ENCODE measurements at places on chromosomes 4 and X.
A peak's percentile ranks its signal among the peaks of the same experiment; 100 is the strongest.

DNA sequence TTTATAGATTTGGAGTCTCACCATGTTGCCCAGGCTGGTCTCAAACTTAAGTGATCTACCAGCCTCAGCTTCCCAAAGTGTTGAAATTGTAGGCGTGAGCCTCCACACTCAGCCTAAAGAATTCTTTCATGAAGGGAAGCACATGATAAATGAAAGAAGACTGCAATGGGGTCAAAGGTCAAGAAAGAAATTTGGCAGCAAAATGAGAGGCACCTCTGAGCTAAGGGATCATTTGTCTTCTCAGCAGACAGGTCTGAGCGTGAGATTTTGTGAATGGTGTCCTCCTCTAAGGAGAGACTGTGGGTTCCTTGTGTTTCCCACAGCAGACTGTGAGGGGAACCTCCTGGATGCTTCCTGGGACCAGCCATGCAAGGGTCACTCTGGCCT, 57.5 kb upstream of the EGFL6 start:
- no peak for DNase-seq

DNA sequence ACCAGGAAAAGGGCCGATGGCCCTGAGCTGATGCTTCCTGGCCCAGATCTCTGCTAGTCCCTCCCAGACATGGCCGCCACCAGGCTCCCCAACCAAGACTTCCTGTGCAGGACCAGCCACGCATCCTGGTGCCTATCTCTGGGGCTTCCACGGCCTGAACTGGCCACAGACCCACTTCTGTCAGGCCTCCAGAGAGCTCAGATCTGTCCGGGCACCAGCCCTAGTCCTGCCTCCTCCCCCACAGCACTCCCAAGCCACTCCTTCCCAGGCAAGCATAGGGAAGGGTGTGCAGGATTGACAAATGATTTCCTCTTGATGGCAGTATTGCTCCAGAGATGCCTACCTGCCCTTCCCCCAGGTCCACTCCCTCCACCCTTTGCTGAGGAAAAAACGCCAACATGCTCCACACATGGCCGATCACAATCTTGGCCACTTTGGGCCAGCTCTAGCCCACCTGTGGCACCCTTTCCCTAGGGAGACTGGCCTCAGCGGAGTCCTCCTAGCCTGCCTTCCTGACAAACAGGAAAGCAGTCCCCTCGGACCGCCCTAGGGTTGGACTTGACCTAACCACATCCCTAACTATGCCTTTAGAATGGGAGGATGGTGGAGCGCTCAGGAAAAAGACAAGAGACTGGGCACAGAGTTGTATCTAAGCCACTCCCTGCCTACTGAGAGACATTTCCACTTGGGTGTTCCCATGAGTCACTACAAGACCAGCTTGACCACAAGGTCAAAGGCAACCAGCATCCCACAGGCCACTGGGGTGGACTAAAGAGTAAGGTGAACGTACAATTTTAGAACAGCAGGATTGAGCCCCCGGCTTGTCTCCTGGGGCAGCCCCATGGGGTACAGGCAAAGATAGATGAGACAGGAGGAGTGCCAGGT, 277.5 kb upstream of the AGTR2 start:
- DNase-seq = no peak

GRCh38 chr4:52659722-52660261, 691 bp upstream of the USP46 start:
- peak; percentile 80 for DNase-seq

GRCh38 chr4:152554742-152555141, 18.9 kb upstream of the FBXW7 start:
- no peak for DNase-seq

DNA sequence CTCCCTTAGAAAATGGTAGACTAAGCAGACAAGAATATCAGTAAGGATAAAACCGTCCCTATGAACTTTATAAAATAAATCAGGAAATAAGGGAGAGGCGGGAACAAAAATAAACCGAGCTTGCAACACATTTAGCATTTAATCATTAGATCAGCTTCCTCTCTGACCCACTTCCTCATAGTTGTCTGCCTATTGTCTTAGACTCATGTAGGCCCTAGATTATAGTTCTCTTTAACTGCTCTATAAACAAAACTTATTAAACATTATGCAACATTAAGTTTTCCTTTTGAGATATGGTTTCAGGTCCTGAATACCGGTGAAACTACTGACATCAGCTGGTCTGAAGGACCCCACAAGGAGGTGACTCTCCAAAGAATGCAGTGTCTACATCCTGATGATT, 15.8 kb upstream of the SRD5A3 start:
- peak; percentile 97 for DNase-seq

DNA sequence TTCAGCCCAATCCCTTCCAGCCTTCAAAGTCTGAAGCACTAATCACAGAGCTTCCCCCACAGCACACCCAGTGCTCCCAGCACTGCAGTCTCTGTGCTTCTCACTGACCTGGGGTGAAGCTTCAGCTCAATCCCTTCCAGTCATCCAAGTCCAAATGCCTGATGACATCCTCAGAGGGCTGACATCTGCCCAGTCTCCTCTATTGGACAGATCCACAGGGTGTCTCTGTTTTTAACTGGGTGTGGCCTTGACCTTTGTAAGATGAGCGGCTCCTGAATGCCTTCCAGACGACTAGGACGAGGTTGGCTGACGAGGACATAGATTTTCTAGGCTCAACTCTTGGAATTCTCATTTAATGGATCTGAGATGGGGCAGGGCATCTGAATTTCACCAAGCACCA, 7.6 kb upstream of the SLC2A9 start:
- DNase-seq = no peak

- DNase-seq = no peak
Measured at GRCh38 chrX:126265116-126265515, 99.0 kb upstream of the DCAF12L2 start.

DNA sequence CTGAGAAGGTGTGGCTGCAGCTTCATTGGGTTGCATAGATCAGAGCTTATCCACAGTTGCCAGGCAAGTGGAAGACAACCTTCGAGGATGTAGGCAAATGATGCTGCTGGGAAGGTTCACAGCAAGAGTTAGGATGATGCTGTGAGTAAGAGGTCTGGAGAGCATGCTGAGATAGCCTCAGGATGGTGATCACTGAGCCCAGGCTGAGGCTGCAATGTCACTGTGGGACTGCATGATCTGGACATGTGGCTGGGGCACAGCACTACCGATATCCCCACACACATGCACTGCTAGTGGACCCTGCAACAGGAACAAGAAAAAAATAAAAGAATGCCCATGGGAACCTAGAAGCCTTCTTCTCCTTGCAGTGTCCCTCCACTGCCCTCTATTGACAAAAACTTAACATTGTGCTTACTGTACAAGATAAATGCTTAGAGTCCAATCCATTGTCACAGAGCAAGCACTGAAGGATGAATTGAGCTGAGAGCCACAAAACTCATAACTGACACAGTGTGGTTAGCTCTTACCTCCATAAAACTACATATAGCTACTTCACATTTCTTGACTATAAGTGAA, 105.6 kb downstream of the CNKSR2 start:
- DNase-seq = peak; percentile 35

GRCh38 chr4:99629962-99630554, 27.6 kb downstream of the C4orf54 start:
- no peak for DNase-seq

DNA sequence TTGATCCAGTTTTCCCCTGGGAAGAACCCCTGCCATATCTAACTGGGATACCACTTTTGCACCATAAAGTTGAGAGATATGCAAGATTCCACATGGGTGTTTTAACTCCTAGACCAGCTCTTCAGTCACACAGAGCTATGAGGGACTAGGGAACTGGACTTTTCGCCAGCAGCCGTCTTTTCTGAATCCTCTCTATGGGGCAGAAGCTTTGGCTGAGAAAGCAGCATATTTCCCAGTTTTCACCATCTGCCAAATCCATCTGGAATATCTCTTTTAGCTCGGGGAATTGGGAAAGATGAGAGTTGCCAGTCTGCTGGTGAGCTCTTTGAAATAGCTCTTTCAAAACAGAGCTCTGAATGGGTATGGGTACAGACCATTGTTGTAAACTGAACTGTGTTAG, 20.9 kb downstream of the APOOL start:
- no peak for DNase-seq

GRCh38 chr4:78951862-78952472, 12.7 kb upstream of the PAQR3 start:
- peak; percentile 69 for DNase-seq

DNA sequence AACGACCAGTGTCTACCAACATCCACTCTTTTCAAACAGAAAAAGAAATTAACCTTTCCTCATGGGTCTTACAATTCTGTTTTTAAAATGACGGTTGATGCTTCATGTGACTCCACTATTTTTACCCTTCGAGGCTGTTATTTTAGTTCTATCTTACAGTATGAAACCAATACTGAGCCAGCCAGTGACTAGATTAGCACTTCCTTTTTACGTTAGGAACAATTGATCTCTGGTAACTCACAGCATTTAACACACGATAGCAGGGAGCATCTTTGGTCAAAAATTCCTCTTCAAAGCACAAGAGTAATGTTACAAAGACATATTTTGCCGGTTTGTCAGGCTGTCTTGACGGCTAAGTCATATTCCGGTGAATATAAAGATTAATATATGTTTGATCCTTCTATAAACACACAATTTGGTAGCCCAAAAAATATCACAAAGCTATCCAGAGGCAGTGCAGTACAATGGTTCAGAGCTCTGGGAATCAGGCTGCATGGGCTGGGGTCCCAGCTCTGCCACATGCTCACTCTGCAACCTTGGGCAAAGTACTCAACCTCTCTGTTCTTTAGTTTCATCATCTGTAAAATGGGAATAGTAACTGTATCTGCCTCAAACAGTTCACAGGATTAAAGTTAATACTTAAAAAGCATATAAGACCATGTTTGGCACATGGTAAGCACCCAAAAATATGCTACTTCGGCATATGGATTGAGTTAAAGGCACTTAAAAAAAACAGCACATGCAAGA, 62.9 kb upstream of the TXK start:
- peak; percentile 22 for DNase-seq

- DNase-seq = peak; percentile 3
Measured at GRCh38 chrX:101759000-101759399, 99.3 kb upstream of the ARMCX2 start.

DNA sequence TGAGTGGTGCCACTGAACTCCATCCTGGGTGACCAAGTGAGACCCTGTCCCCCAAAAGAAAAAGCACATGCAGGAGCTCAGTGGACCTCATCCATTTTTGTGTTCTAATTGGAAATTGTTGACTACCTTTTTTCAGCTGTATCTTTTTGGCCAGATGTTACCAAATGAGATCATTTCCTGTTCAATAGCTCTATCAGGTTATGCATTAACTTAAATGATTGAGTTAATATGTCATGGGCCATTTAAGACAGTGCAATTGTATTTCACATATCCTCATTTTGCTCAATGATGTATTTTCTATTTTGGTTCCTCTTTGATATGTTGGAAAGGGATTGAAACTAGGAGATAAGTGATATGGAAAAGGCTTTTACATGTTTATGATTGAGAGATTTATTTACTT, 26.2 kb upstream of the RHOH start:
- DNase-seq = no peak

DNA sequence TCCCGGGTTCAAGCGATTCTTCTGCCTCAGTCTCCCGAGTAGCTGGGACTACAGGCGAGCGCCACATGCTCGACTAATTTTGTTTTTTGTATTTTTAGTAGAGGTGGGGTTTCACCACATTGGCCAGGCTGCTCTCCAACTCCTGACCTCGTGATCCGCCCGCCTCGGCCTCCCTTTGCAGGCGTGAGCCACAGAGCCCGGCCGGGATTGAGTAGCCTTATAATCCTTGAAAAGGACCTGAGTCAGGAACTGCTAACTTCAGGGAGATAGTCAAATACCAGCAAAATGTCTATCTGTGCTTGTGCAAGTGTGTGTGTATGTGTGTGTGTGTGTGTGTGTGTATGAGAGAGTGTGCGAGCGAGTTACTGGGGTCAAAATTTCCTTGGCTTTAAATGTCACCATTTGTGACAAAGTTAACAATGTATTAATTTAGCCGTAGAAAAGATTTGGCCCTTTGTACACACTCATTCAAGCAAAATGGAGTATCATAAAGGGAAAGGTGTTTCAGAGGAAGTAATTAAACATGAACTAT, 1.8 kb upstream of the KDM6A start:
- DNase-seq = peak; percentile 8

GRCh38 chr4:101019941-101020401, 327.4 kb downstream of the PPP3CA start:
- DNase-seq = no peak

GRCh38 chr4:40990899-40991265, 223.5 kb downstream of the APBB2 start:
- no peak for DNase-seq

DNA sequence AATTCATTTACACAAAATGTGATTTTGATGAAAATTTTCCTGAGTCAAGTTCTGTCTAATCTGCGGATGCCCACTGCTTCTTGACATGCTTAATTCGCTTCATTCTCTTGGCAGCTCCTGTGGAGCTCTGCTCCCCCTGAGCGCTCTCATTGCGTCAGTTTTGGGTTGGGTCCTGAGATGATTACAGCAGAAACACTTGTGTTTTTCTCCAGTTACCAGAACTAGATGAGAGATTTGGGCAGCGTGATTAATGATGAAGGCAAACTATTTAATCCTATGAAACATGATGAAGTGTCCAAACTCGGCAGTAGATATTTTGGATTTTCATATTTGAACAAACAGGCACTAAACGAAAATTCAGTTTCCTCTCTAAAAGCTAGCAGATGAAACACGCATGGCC, 4.2 kb upstream of the CXCL1 start:
- no peak for DNase-seq

DNA sequence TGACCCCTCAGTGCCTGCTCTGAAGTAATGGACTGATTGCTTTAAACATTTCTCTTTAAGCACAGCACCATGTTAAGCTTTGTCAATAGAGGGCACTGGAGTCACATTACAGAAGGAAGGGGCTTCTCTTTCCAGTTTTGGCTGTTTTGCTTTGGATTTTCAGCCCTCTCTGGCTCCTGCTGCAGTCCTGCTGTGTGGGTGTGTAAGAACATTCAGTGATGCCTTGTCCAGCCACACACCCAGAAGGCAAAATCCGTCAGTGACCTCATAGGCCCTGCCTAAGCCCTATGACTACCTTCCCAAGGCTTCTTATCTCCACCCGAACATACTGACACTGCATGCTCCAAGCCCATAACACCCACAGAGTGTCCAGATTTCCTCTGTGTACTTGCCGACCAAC, 215.3 kb upstream of the CTSO start:
- peak; percentile 73 for DNase-seq

DNA sequence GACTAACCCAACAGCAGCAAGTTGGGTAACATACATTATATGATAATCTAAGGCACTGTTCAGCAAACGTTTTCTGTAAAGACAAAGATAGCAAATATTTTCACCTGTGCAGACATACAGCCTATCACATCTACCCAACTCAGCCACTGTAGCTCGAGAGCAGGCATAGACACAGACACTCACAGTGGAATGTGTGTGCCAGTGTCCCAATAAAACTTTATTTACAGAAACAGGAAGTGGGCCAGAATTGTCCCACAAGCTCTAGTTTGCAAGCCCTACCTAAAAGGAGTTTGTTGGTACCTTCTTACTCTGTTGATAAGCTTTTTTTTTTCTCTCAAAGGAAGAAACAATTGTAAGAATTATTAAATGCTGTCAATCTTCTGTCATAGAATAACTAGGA, 11.9 kb upstream of the FAM9A start:
- no peak for DNase-seq
